ENCODE measurements at places on chromosomes 6 and 20.

DNA sequence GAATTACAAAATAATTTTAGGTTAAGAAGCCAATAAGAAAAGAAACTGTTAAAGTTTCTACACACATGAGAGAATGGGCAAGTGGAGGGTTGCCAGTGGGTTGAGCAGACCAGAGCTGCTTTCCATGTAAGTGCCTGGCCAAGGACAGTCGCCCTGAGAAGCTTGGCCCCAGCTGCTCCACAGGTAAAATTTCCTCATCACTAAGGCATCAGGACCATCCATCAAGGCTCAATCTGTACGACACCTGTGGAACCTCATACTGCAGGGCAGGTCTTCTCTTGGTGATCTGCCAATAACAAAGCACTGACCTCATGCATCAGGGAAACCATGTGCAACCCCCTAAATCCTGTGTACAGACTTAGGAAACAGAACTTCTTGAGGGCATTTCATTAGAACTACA, 115.4 kb downstream of the INSM1 start:
- DNase-seq, result no peak

- DNase-seq, result no peak
Measured at GRCh38 chr6:166645896-166646295, 18.8 kb upstream of the RPS6KA2 start.

DNA sequence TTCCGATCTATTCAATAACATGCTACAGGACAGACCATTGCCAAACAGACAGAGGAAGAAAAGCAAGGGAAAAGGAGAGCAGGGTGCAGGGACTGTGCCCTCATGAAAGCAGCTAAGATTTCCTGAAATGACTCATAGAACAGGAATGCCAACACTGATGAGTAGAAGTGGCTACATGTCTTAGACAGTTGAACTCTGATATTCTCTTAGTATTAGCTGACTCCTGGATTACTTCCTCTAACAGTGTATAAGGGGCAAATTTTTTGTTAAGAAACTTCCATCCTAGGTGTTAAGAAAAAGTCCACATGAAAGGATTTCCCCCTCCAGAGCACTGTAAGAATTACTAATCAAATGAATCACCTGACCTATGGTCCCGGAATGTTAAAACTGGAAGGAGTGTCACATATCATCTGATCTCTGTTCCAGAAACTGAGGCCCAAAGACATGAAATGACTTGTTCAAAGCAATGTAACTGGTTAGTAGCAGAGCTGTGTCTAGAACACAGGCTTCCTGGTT, 224.9 kb downstream of the IBTK start:
- no peak for DNase-seq

DNA sequence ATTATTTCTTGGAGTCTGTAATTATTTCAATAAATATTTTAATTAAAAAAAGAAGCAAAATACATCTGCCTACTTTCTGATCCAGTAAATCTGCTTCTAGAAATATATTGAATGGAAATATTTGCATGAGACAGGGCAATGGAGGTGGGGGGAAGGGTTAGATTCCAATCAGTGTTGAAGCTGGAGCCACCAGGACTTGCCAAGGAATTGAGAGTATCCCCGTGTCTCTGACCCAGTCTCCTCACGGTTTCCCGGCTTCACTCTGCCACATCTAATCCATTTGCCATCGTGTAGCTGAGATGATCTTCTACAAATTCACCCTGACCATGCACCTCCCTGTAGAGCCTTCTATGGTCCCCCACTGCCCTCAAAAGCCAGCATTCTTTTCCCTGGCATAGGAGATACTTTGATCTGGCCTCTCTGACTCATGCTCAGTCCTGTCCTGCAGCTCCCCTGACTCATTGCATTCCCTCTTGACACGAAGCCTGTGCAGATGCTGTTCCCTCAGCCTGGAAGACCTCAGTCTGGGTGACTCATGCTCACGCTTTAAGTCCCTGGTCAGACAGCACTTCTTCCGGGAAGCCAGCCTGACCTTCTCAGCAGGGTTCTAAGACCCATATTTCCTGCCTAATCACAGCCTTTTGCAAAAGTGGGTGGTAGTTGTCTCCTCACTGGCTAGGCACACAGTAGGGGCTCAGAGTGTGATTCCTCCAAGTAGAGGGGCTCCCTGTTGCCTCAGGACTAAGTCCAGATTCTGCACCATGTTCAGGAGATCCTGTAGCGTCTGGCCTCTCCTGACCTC, 23.0 kb upstream of the FKBP1A start:
- no peak for DNase-seq

- no peak for DNase-seq
Measured at GRCh38 chr6:139395891-139396301, 21.4 kb upstream of the CITED2 start.

DNA sequence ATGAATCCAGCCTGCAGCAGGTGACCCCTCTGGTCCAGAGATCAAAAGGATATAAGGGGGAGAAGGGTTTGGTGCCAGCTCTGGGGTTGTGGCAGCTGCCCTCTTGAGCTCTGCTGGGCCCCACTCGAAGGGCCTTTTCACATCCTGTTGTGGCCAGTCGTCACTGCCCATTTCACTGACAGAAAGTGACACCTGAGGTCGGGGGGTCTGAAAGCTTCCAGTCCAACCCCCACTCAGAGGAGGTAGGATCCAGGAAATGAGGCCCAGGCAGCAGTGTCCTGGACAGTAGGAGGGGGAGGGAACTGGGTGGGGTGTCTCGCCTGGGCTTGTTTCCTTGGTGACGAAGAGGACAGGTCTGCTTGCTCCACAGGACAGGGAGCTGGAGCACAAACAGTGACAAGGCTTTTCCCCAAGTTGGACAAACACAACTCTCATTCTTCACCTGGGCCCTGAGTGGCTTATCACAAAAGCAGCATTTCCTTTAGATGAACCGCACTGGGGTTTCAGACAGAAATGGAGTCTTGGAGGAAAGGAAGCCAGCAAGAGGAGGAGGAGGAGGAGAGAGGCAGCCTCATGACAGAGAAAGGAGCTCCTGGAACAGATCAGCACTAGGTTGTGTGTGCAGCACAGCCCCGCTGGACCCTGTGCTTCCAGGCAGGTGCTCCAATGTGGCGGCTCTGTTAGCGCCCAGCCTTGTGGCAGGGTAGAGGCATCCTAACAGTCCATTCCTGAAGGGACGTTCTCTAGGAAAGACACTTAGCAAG, 11.0 kb downstream of the FRS3 start:
- no peak for DNase-seq

GRCh38 chr20:25355011-25355595, 35.5 kb downstream of the ABHD12 start:
- DNase-seq, result no peak

DNA sequence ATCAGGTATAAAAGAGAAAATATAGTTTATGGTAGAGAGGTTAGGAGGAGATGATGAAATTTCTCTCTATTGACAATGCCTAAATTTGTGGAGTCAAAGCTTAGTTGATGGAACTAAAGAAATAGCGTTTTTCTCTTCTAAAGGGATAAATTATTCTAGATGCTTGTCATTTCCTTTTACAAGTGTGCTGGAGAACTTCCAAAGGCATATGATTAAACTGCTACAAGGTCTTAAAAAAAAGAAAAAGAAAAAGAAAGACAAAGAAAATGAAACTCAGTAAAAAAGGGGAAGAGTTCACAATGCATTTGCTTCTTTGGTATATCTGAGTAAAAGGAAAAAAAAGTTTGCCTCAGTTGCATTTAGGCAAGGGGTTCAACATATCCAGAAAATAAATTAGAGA, 499.8 kb upstream of the PTCHD4 start:
- no peak for DNase-seq

DNA sequence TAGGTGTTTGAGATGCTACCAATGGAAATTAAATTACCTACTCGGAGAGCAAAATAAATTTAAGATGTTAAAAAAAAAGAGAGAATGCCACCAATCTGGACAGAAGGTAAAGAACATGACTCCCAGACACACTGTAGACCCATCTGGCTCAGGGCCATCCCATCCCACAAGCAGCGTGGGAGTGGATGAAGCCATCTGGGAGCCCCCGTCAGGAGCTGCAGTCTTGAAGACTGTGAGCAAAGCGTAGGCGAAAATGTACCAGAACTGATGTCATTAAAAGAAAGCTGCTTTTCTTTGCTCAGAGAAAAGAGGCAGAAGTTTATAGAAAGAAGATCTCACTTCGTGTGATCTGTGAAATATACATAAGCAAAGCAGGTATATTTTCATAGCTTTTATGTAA, 815.7 kb downstream of the QKI start:
- no peak for DNase-seq

GRCh38 chr6:91081452-91082067, 494.7 kb upstream of the MAP3K7 start:
- no peak for DNase-seq

- DNase-seq, result no peak
Measured at GRCh38 chr6:21142741-21143140, 450.8 kb upstream of the SOX4 start.

DNA sequence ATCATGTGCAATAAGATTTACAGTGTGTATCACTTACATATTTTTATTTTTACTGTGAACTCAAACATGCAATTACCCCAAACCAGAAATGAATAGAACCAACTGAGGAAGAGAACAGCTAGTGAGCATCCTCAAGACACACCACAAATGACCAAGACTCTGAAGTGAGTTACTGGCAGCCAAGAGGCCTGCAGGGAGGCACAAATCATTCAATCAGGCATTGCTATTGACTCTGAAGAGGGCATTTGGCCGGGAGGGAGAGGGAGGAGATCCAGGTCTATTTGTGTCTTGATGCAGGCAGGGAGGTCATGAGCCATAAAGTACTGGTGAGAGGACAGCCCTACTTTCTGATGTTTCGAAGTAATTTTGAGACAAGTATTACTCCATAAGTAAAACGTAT, 257.7 kb downstream of the BCKDHB start:
- no peak for DNase-seq

Data from mesenteric fat pad (tissue), 1 donor.